Right cardiac atrium (tissue), 5 donors: ENCODE measurements at places on chromosomes 1 and 21. TPM values are rescaled to one million over a fixed set of nuclear protein-coding genes. Genes with fewer than 3 reads are reported as not detected.

DNA sequence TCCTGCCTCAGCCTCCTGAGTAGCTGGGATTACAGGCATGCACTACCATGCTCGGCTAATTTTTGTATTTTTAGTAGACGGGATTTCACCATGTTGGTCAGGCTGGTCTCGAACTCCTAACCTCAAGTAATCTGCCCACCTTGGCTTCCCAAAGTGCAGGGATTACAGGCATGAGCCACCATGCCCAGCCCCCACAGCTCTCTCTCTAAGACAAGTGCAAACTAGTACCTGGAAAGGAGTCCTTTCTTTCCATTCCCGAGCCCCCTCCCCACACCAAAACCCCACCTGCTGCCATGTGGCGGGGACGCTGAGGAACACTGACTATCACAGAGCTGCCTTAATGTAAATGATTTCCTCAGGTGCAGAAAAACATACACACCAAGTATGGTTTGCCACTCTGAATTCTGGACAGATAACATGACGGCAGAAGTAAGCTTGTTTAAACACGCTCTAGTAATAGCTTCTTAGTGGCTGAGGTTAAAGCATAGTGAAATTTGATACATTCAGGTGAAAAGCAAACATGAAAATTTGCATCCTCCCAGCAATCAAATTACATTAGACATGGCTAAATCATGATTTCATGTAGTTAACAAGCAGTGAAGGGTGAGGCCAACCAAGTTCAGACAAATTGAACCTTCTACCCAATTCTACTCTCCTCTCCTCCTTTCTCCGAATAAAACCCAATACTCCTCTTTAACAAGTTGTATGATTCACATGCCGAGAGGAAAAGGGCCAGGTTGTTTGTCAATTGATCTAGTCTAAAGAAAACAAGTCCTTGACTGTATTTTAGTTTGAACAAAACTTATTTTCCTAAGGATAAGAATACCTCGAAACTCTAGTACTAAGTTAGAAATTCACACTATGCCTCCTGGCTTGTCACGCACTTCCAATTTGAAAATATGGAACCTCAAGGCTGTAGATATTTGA, 19.8 kb downstream of the ERRFI1 start:
- no peak for DNase-seq

GRCh38 chr1:183278739-183279591, 92.9 kb downstream of the LAMC2 start:
- DNase-seq = no peak

TNFRSF4 gene
- 1.2 TPM for total RNA-seq

DNA sequence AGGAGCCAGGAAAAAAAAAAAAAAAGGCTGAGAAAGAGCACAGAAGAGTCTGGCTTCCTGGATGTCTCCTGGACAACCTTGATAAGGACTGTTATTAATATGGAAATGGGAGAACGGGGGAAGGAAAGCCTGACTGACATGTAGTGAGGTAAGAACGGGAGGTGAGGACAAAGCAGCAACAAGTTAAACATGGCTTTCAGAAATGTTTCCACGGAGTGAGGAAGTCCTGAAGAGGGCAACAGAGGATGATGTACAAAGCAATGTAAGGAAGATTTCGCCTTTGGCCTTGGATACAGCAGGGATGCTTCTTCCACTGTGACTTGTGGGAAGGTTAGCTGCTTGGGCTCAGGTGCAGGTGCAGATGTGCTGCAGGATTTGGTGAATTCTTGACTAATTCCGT, 11.9 kb upstream of the NIBAN1 start:
- no peak for DNase-seq

DNA sequence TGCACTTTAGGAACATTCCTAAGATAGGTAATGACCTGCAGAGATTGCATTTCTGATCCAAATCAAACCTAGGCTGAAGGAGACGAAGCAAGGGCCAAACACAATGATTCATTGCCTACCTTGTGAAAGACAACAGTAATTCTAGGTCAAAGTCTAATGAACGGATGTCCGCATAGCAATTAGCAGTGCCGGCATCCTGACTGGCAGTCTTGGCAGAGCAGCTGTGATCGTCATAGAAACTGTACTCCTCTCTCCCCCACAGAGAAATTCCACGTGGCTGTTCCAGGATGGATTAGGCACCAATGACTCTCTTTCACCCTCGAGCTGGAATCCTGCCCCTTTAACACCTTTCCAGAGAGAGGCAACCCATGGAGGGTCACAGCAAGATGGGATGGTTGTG, 28.9 kb upstream of the VAV3 start:
- DNase-seq = no peak

S100A4 gene
- total RNA-seq = 160 TPM

DNA sequence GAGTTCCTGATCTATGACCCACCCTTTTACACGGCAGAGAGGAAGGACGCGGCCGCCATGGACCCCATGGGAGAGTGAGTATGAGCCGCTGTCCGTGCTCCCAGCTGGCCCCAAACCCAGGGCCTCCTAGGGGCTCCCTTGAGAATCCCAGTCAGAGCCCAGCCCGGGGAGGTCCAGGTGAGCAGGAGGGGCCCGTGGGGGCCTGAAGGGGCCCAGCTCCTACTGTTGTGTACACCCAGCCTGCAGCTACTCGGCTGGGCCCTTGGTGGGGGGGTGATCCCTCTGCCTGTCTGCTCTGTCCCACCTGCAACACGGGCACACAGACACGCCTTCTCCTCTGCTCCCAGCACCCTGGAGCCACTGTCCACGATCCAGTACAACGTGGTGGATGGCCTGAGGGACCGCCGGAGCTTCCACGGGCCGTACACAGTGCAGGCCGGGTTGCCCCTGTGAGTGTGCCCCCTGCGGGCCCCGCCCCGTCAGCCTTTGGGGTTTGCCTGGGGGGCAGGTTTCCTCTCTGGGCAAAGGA, 28.6 kb upstream of the LRRC3 start:
- no peak for DNase-seq

PALMD gene
- total RNA-seq = 72.0 TPM

- DNase-seq = no peak
These were observed 7.2 kb downstream of the INTS3 start for GRCh38 chr1:153735090-153735420.

DNA sequence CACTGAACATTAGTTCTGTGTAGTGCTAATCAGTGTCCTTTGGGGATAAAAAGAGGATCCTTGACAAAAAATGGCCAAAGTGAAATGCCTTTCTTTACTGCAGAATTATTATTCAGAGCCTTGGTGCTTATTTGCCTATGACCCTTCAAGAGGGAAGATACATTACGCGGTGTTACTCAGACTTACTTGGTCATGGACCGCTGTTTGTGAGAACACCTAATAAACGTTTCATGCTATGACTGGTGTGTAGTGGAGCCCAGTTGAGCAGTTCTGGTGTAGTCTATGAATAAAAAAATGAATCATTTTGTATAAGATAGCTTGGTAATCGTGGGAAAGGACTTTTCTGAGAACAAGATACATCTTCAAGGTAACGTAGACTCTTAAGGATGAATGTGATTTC, 8.3 kb downstream of the NFYC start:
- DNase-seq = no peak

DNA sequence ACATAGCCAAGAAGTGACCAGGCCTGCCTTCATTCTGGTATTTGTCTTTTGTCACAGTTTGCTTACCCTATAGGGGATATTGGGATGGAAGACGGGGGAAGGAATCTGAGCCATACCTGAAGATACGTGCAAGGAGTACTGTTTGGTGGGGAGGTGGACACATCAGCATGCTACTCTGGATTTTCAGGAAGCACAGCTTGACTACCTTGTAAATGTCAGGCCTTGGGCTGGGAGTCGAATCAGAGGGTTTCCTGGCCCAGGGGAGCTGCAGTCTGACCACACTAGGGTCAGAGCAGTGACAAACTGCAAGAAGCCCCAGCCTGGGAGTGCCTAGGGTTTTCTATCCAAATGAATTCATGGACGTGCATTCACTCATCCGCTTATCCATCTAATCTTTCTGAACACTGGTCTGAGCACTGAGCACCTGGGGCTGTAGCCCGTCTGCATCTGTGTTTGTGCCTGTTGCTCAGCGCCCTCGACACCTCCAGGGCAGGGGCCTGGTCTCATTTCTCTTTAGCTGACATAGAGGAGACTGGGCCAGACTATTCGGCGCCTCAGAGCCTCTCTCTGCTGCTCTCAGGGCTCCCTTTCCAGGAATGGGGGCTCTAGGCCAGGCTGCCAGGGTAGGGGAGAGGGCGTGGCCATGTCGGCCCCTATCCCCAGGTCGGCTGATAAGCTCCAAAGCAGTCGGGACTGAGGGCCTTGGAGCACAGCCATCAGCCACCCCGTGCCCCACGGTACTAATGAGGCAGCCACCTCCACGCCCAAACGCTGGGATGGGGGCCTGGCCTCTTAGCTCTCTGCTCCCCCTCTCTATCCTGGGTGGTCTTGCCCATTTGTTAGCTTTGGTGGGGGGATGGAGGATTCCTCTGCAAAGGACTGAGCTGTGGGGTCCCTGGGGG, 47.0 kb upstream of the SLC2A1 start:
- no peak for DNase-seq

DNA sequence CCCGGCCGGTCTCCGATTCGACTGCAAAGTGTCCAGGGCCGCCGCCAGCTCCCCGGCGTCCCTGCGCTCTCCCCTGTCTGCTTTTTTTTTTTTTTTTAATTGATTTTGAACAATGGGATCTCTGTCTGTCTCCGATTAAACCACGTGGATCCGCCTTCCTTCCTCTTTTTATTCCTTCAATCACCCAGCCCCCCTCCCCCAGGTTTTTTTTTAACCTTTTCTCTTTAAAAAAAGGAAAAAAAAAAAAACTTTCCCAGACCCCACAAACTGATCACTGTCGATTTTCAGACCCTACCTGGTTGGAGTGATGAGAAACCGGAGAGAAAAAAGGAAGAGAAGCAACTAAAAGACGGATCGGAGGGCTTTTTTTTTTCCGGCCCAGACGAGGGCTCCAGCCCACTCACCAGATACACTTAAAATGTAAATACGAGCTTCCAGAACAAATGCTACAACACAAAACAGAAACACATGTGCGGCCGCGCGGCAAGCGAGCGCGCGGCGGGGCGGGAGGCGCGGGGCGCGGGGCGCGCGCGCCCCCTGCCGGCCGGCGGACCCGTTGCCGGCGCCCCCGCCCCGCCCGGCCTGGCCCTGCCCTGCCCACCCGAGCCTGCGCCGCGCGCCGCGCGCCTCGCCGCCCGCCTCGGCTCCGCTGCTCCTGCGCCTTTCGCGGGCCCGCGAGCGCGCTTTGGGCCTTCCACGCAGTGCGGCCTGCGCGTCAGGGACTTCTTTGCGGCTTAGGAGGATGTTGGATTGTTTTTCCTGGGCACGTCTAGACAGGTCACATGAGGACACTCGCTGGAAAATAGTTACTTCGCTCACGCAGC, at the start of gene RCC2:
Gene RCC2 (minus strand): TSS at position 428 of the 824 bp plus-strand sequence. CDS start 1,163 bp downstream, outside the sequence.
- DNase-seq = peak; percentile 79

S100A6 gene
- 432 TPM for total RNA-seq

DNA sequence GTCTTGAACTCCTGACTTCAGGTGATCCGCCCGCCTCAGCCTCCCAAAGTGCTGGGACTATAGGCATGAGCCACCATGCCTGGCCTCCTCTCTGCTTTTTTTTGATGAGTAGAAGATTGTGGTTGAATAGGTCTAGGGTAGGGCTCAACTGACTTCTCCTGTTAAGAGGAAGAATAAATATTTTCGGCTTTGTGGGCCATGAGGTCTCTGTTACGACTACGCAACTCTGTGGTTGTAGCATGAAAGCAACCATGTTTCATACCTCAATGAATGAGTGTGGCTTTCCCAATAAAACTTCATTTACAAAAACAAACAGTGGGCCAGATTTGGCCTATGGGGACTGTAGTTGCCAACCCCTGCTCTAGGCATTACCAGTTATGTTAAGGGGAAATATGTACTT, 67.8 kb downstream of the NID1 start:
- DNase-seq = no peak

GRCh38 chr1:198318085-198318484, 161.3 kb downstream of the NEK7 start:
- DNase-seq = no peak

DNA sequence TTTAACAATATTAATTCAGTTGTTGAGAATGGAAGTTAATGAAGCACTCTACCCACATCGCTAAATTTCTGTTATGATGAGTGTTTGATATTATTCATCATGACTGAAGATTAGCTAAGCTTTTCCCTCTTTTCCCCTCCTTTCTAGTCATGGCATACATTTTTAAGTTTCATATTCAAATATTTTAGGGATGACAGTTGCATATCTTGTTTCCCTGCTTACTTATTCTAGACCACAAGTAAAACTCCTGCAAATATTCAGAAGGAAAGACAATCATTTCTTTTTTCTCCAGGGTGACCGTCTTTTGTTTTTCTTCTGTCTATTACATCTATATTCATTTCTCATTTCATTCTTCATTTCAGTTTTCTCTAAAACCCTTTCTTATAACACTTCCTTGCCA, 906.0 kb downstream of the ADGRL2 start:
- no peak for DNase-seq

RGS1 gene
- 2.6 TPM for total RNA-seq

- DNase-seq = no peak
These were observed 91.5 kb downstream of the MRPL39 start for GRCh38 chr21:25515484-25516405.

DNA sequence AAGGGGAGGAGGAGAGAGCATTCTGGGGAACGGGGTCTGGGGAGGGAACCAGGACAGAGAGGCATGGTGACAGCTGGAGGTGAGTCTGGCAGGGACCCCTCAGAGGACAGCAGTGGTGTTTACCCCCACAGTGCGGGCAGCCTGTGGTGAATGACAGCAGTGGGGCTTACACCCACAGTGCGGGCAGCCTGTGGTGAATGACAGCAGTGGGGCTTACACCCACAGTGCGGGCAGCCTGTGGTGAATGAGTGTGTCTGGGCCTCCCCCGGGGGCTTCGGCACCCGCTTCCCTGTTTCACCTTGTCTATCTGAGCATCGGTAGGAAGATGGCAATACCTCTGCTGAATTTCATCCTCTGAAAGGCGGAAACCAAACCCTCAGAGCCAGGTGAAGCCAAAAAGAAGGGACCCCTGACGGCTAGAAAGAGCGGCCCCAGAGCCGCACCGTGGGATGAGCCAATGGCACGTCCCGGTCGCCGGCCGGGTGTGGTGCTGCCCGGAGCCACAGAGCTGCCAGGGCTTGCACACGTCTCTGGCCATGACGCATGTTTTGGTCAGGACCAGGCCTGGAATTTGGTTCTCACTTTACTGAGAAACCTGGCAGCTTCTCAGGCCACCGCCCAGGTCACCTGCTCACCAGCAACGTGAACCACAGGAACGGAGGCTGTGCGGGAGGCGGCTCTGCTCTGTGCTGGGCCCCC, 54.1 kb downstream of the SIK1 start:
- peak; percentile 26 for DNase-seq
